ENCODE measurements at places on chromosomes 5 and 9.

GRCh38 chr9:110251212-110251611 lies 5.1 kb downstream of the TXN start:
- no peak for DNase-seq

DNA sequence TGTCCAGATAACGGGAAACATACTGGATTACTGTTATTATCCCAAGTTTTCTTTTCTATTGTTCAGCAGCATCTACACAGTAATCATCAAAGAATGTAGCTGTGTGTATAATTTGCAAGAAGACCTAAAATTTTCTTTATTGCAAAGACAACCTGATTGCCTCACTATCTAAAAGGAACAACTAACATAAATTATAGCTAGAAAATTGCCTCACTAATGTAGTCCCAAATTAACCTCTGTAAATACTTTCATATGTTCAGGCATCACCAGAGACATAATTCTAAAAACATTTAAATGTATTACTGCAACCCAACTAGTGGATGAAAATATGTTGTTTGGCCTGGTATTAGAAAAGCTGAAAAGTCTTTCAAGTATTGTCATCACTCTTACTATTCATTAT lies 275.4 kb downstream of the CDH12 start:
- no peak for DNase-seq

DNA sequence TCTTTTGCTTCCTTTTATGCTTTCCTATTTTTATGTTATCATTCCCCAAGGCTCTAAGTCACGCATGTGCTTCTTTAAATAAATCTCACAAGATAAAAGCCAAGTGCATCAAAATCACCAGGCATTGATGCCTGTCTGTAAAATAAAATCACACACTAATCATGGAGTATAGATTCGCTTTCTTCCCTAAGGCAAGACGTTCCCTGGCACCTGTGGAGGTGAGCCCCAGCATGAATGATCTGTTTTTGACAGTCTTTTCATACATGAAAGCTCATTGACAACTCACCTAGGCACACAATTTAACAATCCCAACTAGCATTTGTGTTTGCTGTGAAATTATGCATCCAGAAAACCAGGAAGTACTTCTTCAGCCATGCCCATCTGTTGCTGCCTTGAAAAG lies 146.9 kb upstream of the DMAC1 start:
- DNase-seq: no peak

GRCh38 chr5:40484495-40484894 lies 195.2 kb upstream of the PTGER4 start:
- no peak for DNase-seq

GRCh38 chr9:137192859-137193258 lies 4.4 kb downstream of the SSNA1 start:
- DNase-seq: no peak

- DNase-seq: no peak
Observed at GRCh38 chr5:82499725-82500244, 221.6 kb upstream of the RPS23 start.

DNA sequence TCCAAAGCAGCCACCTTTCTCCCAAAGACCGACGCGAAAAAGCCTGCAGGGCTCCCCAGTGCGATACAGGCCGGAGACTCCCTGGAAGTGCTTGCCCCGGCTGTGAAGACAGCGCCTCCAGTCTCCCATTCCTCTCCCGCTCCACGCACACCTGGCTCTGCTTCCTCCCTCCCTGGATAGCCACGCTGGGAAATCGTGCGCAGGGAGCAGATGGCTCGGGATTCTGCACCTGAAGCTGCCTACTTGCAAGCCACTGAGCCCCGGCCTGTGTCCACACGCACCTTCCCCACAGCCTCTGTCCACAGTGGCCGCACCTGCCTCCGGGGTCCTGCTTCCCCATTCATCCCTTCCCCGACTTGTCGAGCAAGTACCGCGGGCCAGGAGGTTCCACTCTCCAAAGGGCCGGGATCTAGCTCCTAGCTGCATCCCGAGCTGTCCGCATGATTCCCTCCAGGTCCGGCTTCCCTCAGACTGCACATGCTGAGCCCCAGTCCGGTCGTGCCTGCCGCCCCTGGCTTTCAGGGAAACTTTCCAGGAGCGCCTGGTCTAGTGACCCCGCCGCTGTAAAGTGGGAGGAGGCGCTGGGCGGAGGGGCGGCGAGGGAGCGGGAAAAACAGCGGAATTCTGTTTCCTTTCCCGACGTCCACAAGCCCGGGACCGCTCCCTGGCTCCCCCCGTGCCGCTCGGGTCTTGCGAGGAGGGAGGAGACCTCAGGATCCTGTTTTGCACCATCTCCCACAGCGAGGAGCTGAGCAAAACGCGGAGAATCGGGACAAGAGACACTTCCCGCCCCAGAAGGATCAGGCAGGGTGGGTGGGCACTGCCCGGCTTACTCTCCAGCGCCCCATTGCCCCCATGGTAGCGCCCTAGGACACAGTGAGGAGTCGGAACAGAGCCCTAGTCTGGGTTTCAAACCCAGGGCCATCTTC lies 2.0 kb downstream of the SEMA6A start:
- no peak for DNase-seq

DNA sequence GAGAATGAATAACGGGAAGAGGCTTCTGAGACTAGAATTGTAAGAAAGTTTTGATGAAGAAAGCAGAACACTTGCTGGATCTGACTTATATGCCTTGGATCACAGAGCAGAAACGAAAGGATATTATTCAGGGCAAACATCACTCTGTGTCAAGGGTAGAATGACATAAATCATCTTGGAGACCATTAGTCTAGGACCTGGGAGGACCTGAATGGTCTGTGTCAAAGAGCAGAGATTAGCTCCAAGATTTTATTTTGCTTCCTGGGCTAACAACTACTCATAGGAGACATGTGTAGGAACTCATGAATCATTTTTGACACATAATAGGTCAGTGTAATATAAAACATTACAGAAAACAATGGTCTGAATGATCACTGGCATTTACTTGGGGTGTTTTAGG lies 417.9 kb downstream of the SLCO4C1 start:
- no peak for DNase-seq

DNA sequence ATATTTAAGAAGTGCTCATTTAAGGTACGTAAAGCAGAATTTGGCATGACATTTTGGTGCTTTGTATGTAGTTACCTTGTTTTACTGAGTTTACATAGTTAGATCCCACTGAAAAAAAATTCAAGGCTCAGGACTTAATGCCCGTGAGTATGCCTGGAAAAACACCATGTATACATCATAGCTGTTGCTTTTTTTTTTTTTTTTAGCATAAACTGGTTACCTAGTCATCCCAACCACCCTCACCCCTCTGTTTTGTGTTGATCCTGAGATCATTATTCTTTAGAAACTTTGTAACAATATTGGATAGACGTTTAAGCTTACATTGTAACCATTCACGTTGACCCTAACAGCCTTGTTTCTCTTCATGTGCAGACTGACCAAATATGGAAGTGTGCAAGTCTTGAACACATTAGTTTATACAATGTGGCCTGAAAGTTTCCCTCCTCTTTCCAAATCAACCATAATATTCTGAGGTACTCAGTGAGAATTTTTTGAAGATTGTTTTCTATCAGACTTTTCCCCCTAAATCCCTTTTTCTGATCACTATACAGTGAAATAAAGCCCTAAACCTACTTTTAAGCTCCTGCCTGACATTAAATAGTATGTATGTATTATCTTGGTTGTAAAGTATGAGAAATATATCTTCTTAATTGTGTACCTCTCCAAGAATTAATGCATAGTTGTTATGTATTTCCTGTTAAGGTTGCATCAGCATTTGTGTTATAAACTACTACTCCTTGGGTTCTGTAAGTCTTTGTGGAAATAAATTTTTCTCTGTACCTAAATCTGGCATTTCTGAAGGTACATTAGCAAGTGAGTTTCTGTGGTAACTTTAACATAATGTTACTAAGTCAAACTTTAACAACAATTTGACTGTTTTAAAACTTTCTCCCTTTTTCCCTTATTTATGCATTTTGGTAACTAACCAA lies 4.4 kb downstream of the RABGAP1 start:
- no peak for DNase-seq

DNA sequence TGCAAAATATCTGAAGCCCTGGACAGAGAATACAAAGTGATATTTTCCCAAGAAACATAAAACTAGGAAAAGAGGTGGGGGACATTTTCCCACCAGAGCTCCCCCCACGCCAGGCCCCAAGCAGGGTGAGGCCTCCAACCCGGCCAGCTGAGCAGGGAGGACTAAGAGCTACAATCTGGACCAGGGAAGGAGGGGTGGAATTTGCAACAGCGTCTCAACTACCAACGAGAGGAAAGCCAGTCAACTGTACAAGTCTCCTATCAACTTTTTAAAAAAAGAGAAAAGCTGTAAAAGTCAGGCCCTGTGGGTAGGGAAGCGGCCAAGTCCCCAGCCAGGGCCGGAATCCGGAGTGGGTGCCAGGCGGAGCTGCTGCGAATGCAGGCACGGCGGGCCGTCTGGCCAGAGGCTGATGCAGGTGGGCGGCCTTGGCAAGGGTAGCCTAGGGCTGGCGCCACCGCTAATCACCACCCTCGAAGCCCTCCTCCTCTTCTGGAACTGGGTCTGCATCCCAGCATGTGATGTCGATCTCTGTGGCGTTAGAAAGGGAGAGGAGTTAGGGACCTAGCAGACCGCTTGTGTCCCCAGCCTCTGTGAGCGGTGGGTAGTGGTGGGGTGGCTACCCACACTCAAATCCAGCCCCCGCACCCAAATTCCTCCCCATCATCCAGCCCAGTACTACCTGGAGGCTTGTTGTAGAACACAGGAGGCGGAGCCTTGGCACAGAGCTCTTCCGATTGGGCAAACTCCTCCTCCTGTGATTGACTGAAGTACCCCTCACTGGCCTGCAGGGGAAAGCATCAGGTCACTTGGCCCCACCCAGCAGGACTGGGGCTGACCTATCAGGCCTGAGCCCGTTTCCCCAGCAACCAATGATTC lies 10.6 kb downstream of the PRR7 start:
- DNase-seq: no peak

DNA sequence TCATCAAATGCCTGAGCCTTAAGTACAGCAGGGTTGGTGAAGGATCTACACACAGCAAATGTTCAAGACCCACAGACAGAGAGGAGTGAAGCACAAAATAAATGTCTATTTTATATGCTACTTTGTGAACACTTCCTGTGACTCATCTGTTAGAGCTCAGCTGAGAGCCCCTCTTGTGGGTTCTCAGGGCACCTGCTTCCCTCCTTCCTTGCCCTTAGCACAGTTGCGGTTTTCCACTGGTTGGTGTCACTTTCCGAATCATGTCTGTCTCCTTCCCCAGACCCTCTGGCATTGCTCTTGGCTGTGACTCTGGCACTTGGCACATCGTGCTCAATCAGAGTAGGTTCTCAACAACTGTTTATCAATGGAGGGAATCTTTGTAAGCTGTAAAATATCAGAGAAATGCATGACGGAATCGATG lies 128.5 kb upstream of the STC2 start:
- DNase-seq: no peak

DNA sequence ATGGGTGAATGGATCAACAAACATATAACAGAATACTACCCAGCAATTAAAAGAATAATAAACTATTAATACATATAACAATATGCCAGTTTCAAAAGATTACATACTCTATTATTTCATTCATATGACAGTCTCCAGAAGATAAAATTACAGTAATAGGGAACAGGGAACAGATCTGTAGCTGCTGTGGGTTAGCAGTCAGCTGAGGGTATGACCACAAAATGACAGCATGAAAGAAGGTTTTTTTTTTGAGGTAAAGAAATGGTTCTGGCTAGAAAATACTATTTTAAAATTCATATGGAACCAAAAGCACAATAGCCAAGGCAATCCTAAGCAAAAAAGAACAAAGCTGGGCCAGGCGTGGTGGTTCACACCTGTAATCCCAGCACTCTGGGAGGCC lies 73.0 kb upstream of the NR5A1 start:
- no peak for DNase-seq

GRCh38 chr5:78542321-78542840 lies 106.2 kb downstream of the LHFPL2 start:
- DNase-seq: no peak

DNA sequence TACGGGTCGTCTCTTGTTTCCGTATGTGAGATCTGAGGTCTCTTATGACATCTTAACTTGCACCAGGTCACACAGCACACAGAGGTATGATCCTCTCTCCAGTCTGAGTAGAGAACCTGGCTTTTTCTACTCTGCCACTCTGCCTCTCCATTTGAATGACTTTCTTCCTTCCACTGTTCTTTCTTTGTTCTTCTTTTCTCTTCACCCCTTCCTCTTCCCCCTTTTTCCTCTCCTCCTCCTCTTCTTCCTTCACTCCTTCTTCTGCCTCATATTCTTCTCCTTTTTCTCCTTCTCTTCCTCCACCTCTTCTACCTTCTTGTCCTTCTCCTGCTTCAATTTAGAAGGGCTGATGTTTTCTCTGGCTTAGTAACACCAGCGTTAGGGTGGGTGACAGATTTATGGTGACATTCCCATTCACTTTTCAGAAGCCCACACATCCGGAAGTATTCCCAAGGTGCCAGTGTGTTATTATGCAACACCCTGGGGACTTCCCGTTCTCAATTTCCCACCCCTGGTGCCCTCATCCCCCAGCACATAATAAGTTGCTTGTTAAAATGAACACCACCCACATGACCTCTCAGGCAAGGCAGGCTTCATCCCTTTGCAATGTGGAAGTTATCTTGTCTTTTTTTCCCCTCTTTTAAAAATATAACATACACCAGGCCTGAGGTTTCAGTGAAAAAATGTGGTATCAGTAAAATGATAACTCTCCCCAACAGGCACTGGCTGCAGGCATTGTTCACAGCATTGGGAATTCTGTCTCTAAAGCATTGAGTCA lies 122.0 kb downstream of the PAPPA start:
- DNase-seq: no peak

DNA sequence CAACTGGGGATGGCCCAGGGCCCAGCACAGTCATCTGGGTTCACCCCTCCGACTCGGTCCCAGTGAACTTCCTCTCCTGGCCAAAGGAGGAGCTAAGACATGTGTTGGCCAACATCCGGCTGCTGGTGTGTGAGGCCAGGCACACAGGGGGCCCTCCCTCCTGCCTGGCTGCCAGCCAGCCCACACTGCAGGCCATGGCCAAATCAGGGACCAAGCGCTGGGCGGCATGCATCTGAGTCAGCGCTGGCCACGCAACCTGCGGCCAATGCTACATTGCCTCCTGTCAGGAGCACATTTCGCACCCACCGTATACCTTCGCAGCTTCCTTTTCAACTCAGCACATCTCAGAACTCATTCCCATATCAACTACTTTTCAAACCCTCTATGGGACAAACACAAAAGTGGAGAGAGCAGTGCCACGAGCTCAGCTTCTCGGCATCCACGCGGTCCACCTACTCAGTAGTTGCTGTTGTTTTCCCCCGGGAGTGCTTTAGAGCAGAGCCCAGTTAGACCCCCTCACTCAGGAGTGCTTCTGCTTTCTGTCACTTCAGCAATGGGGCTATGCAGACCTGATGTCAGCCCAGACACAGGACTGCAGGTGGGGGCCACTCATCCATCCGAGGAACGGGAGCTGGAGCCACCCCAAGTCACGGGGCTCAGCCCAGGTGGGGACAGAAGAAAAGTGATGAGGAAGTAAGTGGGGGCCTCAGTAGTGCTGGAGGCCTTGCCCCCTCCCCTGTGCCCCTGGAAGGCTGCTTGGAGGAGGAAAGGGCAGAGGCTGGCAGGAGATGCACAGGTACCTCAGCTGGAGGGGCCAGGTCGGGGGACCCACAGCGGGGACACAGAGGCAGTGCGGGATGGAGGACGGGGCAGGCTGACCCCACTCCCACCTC lies 13.9 kb downstream of the NINJ1 start:
- no peak for DNase-seq

GRCh38 chr9:76500061-76500460 lies 41.1 kb downstream of the GCNT1 start:
- no peak for DNase-seq
